ENCODE measurements at places on chromosomes 1 and 21.

DNA sequence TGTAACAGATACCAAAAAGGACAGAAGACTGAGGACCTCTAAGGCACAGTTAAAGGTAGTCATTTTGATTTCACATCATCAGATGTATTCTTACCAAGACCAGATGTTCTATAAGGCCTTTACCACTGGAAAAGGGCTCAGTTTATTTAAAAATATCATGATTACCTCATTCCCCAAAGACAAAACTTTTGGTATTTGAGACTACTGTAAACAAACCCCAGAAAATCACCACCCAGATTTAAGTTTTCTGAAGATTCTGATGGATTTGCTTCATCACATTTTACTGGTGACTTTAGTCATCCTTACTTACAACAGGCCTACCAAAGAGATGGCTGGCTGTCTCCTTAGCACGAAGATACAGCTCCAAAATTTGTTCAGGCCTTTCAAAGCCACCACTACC is 8.3 kb downstream of the ENAH start:
- no peak for DNase-seq

- no peak for DNase-seq
Observed at GRCh38 chr1:205190845-205191577, 20.5 kb downstream of the DSTYK start.

DNA sequence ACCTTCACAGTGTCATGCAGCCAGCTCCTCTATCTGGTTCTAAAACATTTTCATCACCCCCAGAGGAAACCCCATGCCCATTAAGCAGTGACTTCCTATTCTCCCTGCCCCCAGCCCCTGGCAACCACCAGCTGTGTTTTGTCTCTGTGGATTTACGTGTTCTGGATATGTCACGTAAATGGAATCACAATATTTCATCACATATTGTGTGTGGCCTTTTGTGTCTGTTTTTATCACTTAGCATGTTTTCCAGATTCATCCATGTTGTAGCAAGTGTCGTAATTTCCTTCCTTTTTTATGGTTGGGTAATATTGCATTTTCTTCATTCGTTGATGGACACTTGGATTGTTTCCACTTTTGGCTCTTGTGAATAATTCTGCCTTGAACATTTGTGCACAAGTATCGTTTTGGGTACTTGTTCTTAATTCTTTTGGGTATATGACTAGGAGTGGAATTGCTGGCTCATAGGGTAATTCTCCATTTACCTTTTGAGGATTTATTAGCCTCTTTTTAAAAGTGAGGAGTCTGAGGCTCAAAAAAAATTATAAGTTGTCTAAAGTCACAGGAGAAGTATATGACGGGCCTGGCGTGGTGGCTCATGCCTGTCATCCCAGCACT is 127.0 kb downstream of the MRPS6 start:
- DNase-seq = no peak

GRCh38 chr1:17437580-17438317 is 1.7 kb downstream of the RCC2 start:
- DNase-seq = peak; percentile 74

- DNase-seq = no peak
Observed at GRCh38 chr1:169595764-169596711, 9.8 kb upstream of the F5 start.

- no peak for DNase-seq
Observed at GRCh38 chr1:3577711-3578432, 33.4 kb downstream of the MEGF6 start.

- no peak for DNase-seq
Observed at GRCh38 chr1:156194300-156194652, 372 bp downstream of the SLC25A44 start.

DNA sequence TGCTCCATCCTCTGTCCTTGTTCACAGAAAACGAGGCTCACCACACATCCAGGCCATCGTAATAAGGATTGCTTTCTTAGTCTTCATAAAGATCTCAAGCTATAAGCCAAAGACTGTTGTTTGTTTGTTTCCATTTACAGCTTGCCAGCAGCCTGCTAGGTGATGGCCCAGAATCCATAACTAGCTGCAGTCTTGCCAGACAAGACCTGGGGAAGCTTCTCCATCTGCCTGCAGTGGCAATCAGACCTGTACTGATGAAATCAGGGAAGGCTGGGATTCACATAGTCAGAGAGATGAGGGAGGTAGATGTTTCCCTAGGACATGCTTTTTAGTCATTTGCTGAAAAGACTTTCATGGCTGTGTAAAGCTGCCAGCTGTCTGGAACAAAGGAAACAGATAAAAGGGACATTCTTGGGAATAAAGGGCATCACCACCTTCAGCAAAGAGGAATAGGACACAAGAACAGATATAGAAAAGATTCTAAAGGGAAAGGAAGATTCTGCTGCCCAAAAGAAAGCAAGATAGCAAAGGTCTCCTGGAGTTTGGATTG is 51.0 kb downstream of the MT1HL1 start:
- no peak for DNase-seq

GRCh38 chr1:54649130-54649898 is 7.7 kb downstream of the MROH7 start:
- DNase-seq = no peak

- DNase-seq = peak; percentile 46
Observed at GRCh38 chr21:35138665-35139381, 89.7 kb upstream of the RUNX1 start.

DNA sequence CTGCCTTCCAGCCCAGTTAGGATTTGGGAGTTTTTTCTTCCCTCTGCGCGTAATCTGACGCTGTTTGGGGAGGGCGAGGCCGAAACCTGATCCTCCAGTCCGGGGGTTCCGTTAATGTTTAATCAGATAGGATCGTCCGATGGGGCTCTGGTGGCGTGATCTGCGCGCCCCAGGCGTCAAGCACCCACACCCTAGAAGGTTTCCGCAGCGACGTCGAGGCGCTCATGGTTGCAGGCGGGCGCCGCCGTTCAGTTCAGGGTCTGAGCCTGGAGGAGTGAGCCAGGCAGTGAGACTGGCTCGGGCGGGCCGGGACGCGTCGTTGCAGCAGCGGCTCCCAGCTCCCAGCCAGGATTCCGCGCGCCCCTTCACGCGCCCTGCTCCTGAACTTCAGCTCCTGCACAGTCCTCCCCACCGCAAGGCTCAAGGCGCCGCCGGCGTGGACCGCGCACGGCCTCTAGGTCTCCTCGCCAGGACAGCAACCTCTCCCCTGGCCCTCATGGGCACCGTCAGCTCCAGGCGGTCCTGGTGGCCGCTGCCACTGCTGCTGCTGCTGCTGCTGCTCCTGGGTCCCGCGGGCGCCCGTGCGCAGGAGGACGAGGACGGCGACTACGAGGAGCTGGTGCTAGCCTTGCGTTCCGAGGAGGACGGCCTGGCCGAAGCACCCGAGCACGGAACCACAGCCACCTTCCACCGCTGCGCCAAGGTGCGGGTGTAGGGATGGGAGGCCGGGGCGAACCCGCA is at the start of gene PCSK9:
TSS of gene PCSK9 (plus strand) at position 207 of the 741 bp plus-strand sequence. CDS start at position 497, 290 bp downstream.
- DNase-seq = no peak

DNA sequence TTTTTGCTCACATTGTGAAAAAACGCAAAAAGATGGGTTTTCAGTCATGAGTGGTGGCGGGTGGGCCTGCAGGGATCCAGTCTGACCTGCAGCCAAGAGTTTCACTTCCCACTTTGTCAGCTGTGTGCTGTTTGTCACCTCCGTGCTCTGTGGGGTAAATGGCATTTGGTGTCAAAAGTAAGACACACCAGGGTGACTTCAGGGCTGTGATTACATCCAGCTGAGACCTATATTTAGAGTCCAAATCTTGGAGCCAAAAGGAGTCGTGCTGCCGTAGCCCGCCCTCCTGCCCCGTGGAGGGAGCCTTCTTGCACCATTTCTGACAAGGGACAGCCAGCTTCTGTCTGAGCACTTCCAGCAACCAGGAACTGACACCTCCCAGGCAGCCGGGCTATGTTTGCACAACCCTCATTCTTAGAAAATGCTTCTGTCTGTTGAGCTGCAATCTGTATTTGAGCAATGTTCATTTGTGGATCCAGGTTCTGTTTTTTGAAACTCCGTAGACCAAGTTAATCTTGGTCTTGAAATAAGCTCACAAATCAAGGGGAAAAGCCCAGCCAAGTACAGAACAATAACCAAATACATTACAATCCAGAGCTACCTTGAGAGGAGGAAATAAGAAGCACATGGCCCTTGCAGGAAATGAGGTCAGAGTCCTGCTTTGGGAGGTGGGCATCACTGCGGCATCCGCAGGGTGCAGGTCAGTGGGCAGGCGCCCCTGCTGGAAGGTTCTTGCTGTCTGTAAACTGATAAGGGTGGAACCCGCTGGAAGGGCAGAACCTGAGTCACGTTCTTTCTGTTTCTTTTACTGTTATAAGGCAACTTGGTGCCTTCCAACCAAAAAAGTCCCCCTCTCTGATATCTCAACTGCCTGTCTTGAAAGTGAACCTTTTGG is 14.4 kb downstream of the ABCG1 start:
- DNase-seq = peak; percentile 80

GRCh38 chr1:32345289-32345827 is 9.3 kb upstream of the MARCKSL1 start:
- no peak for DNase-seq

GRCh38 chr1:100350787-100351094 is 1.6 kb upstream of the CDC14A start:
- no peak for DNase-seq

DNA sequence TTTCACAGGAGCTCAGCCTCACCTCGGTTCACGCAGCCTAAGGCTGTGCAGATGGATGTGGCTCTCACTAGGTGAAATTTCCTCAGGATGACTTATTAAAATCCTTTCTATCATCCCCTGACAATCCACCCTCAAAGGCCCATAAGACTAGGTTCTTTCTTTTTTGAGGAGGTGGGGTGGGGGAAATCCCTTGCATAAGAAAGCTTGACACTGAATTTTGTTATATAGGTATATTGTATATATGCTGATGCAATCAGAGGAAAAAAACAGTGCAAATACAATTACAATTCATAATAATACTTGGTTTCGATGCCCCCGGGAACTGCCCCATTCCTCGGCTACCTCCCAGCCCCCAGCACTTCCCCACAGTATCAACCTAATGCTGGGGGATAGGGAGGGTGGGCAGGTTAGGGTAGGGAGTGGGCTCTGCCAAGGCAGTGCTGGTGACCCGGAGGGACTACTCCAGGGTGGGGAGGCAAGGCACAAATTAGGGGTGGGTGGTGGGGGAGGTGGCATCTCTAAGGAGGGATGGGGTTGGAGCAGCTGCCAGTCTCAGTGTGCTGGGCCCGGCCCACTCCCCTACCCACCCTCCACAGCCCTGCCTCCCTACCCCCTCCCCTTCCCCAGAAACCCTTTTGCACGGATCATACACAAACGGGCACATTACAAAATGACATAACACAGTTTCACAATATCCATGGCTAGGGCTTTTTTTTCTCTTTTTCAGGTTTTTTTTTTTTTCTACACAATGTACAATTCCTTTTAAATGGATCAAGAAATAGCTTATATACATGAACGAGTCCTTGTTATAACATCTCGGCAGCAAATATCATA is 30.9 kb downstream of the SLC27A3 start:
- DNase-seq = no peak

DNA sequence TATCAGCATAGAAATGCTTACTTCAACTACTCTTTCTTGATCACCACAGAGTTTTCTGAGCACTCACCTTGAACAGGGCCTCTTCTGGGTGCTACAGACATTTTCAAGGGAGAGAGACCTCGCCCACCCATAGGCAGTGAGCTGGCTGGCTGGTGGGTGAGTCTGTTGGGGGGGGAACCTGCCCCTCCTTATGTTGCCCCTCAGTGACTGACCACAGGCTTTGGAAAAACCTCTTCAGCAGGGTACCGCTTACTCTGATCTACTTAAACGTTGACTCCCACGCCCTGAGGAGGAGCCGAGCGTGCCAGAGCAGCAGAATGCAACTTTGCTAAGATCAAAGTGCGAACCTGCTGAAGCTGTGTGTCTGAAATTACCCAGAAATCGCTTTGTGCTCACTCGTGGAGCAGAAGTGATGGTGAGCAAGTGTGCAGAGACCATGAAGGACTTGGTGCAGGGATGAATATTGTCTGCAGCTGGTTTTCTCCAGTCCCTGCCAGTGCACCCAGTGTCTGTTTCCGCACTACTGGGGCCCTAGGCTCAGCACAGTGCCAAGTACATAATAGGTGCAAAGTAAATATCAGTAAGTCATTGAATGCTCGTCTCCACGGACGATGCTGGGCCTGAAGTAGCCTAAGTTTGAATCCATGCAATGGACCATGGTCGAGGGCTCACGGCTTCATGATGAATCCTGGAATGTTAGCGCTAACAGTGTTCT is 158.7 kb upstream of the IRF2BP2 start:
- peak; percentile 67 for DNase-seq

- DNase-seq = no peak
Observed at GRCh38 chr1:170663404-170664092, 383 bp upstream of the PRRX1 start.

- DNase-seq = no peak
Observed at GRCh38 chr1:168476588-168477385, 67.0 kb downstream of the XCL2 start.

DNA sequence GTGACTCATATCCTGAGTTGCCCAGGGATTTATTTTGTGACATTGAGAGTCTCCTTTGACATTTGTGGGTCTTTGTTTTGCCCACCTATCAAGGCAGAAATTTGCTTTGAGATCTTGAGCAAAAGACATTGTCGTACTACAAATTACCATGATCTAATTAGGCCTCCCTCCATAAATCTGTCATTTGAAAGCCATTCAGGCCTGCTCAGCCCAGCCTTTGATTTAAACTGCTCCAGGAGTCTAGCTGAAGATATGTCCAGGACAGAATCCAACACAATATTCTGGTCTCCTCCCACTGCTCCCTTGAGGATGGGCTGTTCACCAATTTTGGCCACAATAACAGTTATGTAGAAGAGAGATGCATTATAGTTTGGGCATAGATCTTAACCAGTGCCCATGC is 86.7 kb downstream of the PROX1 start:
- DNase-seq = no peak

DNA sequence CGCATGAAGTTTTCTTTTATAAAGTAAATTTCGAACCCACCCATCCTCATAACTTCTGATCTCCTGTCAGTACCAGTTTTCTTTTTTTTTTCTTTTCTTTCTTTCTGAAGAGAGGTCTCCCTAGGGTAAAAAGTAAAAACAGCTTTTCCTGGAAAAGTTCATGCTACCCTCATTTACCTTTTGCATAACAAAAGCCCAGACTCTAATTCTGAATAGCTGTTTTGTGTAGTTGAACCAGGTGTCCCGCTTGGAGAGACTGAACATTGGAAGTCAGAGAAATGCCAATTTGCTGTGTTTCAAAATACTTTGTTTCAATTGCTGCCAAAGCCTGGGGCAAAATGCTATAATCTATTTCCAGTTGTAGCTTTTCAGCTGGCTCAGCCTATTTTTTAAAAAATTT is 113.7 kb upstream of the RUNX1 start:
- no peak for DNase-seq

DNA sequence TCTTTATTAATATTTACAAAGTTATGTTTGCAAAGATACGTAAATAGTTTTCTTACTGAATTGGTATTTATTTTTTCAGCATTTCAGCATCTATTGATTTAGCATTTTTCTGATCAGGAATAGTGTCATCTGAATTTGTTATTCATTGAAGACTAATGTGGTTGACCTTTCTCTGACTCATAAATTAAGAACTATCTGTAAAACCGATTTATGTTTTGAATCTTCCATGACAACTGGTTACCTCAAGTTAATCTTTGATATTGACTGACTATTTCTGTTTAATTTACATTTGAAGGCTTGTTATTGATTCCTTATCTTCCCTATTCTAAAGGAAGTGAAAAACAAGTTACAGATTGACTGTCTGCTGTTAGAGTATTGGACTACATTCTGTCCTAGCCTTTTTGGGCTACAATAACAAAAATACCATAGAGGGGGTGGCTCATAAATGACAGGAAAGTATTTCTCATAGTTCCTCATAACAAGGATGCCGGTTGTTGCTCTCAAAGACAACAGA is 1131.4 kb downstream of the PLA2G4A start:
- no peak for DNase-seq

- DNase-seq = no peak
Observed at GRCh38 chr1:223761411-223761810, 49.1 kb downstream of the CAPN2 start.

- peak; percentile 40 for DNase-seq
Observed at GRCh38 chr1:54404939-54405897, 976 bp downstream of the SSBP3 start.

Data from activated T-cell treated with anti-CD3 and anti-CD28 coated beads, Interleukin-2, amount 50 U/mL, for 1 hour (primary cell).